ENCODE measurements at places on chromosomes 11 and 22. TPM values are rescaled to one million over a fixed set of nuclear protein-coding genes. Genes with fewer than 3 reads are reported as not detected.

CRACR2B gene
- total RNA-seq, result 5.7 TPM

PHLDA2 gene
- not detected for total RNA-seq

CFAP300 gene
- 5.2 TPM for total RNA-seq

OR9I1 gene
- not detected for total RNA-seq

TRIM49D2 gene
- not detected for total RNA-seq

PRAME gene
- total RNA-seq, result not detected

UBQLNL gene
- under 0.01 TPM for total RNA-seq

OR52A1 gene
- total RNA-seq, result not detected

CST6 gene
- total RNA-seq, result not detected

KRTAP5-8 gene
- total RNA-seq, result not detected

PAMR1 gene
- total RNA-seq, result 37.1 TPM

OR8G1 gene
- under 0.01 TPM for total RNA-seq

POU2AF1 gene
- not detected for total RNA-seq

ARFGAP3 gene
- 32.9 TPM for total RNA-seq

PATL1 gene
- 4.2 TPM for total RNA-seq

BMAL1 gene
- 18.8 TPM for total RNA-seq

RELT gene
- total RNA-seq, result 1.6 TPM

SLC22A9 gene
- not detected for total RNA-seq

TYMP gene
- 8.9 TPM for total RNA-seq

CALCA gene
- not detected for total RNA-seq
